Activated CD8-positive, alpha-beta memory T cell treated with anti-CD3 and anti-CD28 coated beads, Interleukin-2, amount 10 ng/mL, durations not matched to agents 7 days and 5 days (primary cell): ENCODE measurements at places on chromosomes 6 and 20. TPM values are rescaled to one million over a fixed set of nuclear protein-coding genes. Genes with fewer than 3 reads are reported as not detected.

ANGPT4 gene
- not detected for total RNA-seq

GRCh38 chr6:163940705-163941623 lies 526.4 kb downstream of the QKI start:
- DNase-seq: no peak

DNA sequence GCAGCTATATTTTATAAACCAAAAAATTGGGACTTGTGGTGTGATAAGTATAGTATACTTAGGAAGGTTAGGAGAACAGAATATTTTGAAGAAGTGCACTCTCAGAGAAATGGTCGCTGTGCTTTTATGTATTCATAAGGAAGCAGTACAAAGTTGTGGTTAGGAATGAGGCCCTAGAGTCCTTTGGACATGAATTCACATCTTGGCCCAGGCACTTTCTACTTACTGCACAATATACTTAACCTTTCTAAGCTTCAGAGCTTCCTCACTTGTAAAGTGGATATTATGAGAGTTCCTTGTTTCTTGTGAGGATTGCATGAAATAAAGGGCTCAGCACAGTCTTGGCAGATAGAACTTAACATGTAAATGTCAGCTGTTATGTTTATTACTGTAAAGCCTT lies 21.0 kb upstream of the SERINC3 start:
- no peak for DNase-seq

MATN4 gene
- total RNA-seq: 2.2 TPM

DNA sequence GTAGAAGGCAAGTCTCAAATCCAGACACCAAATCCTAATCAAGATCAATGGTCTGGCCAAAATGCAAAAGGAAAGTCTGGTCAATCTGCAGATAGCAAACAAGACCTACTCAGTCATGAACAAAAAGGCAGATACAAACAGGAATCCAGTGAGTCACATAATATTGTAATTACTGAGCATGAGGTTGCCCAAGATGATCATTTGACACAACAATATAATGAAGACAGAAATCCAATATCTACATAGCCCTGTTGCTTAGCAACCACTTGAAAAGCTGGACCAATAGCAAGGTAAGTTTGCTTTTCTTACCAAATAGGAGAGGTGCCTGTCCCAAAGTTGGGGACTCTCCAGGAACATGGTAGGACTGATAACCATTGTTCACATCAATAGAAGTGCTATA lies 2.0 kb downstream of the SEMG2 start:
- DNase-seq: no peak

USP49 gene
- 9.1 TPM for total RNA-seq

DNA sequence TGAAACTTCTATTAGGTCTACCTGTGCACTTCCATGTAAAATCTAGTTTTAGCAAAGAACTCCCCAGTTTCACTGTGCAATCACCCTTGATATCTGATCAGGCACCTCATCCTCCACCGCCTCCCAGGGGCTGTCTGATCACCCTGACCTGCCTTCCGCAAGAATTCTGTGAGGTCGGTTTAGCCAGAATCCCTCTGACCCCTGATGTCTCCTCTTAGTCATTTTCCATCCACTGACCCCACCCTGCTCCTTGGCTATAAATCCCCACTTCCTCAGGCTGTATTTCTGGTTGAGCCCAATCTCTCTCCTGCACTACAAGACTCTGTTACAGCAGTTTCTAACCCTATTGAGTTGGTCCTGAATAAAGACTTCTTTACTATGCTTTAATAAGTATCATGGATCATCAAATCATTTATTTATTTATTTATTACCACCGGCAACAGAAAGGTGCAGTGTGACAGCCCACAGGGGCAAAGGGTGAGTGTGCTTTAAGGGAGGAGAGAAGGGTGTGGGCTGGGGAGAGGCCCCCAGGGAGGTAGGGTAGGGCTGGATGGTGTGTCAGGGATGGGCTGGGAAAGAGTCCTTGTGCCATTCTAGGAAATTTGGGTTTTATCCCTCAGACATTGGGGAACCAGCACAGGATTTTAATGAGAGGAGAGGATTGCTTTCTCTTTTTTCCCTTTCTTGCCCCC lies 11.2 kb upstream of the SERPINB6 start:
- DNase-seq: peak; percentile 30

CAGE1 gene
- not detected for total RNA-seq

PAK5 gene
- not detected for total RNA-seq
